Stimulated activated memory B cell treated with anti-CD40 and anti-IgM and Interleukin-4, amounts not matched to agents 10 μg/mL and 1 μg/mL and 100 μg/mL, for 72 hours (primary cell): ENCODE measurements at places on chromosomes 3 and 15.

DNA sequence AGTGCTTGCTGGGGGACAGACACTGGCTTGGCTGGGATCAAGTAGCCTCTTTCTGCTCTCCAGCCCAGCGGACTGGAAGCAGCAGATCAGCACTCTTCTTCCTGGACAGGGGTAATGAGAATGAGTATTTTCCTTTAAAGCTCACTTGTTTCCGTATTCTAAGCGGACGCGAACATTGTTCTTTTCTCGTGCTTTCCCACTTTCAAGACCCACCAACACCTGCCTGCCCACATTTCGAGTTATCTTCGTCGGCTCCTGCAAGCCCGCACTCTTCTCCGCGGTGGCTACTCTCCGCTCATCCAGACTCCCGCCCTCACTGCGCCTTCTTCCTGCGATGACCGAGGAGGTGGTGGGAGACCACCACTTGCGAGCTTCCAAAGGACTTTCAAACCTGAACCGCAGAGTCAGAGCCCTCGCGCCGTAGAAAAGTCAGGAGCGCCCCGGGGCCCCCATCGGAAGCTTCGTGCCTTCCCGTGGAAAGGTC lies 1.6 kb upstream of the PPM1L start:
- ATAC-seq: no peak

DNA sequence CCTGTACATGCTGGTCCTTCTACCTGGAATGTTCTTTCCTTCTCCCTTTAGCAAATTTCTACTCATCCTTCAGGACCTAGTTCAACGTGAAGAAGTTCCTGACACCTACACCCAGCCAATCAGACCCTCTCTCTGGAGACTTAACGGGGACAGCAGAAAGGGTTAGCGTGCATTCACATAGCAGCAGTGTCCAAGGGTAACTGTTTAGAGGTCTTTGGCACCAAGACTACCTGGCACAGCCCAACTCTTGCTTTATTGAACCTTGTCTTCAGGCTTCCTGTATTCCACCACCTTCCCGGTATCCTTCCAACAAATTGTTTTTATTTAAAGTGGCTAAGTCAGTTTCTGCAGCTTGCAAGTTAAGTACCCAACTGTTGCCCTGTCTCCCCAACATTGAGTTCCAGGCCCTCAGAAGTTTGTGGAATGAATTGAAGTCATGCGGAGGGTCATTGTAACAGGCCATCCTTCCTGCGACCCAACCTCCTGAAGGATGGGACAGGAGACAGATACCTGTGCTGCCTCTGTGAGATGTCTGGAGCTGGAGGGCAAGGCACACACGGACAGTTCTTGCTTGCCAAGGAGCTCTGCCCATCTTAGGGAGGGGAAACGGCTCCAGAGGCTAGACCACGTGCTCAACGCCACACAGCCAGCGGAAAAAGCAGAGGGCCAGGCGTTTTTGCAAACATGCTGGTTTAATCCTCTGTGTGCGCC lies 14.4 kb upstream of the WNT7A start:
- ATAC-seq: no peak

GRCh38 chr3:165434516-165434915 lies 238.3 kb upstream of the SLITRK3 start:
- no peak for ATAC-seq

- ATAC-seq: no peak
Observed at GRCh38 chr15:33737687-33738601, 230.4 kb upstream of the CHRM5 start.

DNA sequence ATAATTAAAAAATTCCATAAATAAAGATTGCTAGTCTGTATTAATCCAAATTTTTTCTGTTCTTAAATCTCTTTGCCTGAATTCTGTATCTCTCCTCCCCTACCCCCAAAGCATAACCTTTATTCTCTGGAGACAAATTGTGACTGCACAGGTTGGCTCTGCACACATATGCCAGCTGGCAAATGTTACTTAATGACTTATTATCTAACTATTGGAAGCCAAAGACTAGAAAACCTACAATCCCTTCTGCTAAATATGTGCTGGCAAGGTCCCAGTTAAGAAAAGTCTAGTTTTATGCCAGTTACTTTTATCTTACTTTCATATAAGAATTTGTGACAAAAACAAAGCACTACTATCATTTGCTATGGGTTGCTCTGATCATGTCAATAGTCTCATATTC lies 569.3 kb downstream of the MECOM start:
- no peak for ATAC-seq

DNA sequence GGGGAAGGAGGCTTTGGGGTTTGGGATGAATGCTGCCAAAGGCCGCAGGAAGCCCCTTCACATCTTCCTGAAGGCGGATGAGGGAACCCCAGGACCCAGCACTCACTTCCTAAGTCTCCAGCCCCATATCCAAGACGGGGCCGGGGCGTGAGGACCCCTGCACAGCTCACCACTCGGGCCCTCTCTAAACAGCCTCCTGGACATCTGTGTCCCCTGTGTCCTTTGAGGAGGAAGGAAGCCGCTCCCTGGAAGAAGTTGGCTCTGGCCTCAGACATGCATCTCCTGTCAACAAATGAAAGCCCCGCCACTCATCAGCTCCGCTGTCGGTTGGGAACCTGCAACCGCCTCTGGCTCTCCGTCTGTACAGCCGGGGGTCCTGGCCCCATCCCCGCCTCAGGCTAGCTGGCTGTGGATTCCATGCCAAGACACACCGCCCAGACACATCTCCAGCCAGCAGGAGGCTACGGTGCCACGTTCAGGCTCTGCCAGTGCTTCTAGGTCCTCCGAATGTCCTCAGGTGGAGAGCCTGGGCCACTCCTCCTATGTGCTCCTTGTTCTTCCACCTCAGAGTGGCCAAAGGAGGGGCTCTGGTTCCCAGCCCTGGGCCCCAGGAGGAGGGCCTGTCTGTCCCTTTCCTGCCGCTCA lies 140.0 kb upstream of the MEF2A start:
- no peak for ATAC-seq

GRCh38 chr3:54906763-54907162 lies 21.1 kb downstream of the LRTM1 start:
- no peak for ATAC-seq

GRCh38 chr3:18797378-18797777 lies 350.9 kb upstream of the KCNH8 start:
- ATAC-seq: no peak

DNA sequence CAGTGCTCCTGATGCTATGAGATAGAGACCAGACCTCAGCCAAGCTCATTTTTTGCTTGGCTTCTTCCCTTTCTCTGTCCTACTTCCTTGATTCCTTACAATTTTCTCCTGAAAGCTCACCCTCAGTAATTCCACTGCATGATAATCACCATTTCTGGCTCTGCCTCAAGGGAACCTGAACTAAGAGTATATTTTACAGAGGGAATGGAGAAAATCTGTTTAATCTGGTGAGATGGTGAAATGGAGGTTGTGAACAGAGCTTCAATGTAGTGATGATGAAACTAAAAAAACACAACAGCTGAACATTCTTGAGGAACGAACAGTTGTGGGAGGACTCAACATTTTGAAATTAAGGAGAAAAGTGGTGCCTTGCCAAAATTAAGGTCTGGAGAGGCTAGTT lies 16.3 kb downstream of the HHLA2 start:
- ATAC-seq: no peak

GRCh38 chr3:139472380-139473010 lies 3.8 kb downstream of the RBP2 start:
- ATAC-seq: no peak

- no peak for ATAC-seq
Observed at GRCh38 chr3:7346364-7346763, 485.4 kb downstream of the GRM7 start.

DNA sequence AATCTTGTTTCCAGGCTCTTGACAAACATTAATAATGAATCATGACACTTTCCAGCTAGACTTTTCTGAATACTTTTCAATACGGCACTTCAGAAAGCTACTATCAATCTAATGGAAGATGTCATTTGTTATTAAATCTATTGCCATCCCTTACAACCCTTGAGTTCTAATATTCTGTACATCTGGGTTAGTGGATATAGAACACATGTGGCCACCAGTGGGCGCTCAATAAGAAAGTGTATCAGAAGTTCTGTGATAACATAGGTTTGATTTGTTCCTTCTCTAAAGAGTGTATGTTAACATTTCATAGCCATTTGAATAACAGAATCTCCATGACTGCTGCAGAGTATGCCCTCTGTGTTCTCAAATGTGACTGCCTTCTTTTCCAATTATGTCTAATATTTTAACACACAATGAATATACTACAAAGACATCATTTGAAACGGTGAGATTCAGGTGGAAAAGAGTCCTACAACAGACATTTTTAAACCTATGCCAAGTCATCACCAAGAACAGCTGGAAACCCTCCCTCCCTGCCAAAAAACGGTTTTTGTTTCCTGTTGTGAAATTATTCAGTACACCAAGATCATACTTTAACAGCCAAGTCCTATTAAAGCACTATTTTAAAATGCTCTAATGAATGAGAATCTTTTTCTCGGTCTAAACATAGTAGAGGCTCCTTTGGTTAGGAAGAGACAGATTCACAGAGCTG lies 22.2 kb downstream of the ALDH1A2 start:
- ATAC-seq: no peak

DNA sequence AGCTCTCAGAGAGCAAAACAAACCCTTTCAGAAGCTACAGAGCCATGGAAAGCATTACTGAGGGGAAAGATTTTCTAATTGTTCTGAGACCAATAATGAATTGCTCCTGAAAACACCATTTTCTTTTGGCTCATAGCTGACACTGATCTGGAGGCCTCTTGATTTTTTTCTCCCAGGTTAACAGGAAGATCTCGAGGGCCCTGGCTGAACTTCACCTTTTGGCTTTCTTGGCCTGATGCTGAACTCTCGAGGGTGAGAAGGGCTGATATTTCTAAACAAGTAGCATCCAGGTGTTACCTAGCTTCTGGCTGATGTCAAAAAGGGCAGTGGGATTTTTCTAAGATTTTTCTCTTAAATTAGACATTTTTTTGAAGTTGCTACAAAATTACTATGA lies 19.9 kb upstream of the NFKBIZ start:
- no peak for ATAC-seq

- no peak for ATAC-seq
Observed at GRCh38 chr3:52546111-52546901, 9.9 kb downstream of the UQCC5 start.

GRCh38 chr3:59839810-59840515 lies 790.1 kb upstream of the CFAP20DC start:
- peak; percentile 96 for ATAC-seq

GRCh38 chr15:48748535-48748934 lies 62.3 kb downstream of the CEP152 start:
- ATAC-seq: no peak

GRCh38 chr3:129312021-129312639 lies 33.5 kb downstream of the HMCES start:
- no peak for ATAC-seq

DNA sequence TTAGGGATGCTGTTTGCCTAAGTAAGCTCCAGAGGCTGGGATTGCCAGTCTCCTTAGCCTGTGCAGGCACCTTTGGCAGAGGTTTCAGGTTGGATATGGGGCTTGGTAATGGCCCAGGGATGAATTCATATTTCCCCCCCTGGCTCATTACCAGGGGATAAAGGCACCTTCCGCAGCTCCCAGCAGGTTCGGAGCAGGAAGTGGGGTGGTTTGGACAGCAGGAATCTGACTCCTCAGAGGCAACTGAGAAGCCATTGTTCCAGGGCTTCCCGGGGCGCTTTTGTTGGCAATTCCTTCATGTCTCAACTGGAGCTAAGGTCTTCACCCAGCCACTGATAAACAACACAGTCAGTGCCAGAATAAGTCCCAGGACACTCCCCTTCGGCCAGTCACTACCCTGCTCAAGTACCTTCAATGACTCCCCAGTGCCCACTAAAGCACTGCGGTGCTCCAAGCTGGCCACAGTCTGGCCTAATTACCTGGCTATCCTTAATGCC lies 85.3 kb upstream of the SLC6A6 start:
- ATAC-seq: no peak

DNA sequence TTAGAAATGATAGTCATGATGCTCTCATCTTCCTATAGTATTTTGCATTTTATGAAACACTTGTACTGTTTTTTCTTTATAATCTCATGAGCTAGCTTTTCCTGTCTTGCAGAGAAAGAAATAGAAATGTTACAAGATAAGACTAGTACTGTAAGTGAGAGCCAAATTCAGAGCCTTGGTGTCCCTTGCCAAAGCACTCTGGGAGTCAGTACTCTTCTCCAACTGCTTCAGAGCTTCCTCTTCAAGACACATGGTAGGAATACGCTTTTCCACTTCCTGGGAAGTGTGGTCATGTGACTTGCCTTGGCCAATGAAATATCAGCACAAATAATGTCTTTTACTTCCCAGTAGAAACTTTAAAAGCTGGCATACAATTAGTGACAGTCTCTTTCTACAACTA lies 112.4 kb downstream of the SEMA6D start:
- ATAC-seq: no peak

- no peak for ATAC-seq
Observed at GRCh38 chr3:45546716-45547701, 47.5 kb upstream of the LIMD1 start.

DNA sequence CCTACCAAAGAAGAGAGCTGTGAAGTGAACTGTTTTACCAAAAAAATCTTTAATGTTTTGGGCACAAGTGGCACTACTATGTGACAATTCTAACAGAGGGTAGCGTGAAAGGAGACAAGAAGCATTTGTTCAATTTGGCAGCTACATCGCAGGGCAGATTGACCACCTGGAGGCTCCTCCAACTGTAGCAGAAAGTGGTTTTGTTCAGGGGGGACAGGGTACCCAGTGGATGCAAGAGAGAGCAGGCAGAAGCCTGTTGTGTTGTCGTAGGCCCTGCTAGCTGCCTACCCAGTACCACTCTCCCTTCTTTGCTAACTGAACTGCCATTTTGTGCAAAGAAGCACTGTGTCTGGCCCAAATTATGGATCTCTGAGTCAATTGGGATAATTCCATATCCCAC lies 54.8 kb upstream of the SYN2 start:
- no peak for ATAC-seq

- no peak for ATAC-seq
Observed at GRCh38 chr3:8741581-8742261, 8.1 kb downstream of the CAV3 start.

DNA sequence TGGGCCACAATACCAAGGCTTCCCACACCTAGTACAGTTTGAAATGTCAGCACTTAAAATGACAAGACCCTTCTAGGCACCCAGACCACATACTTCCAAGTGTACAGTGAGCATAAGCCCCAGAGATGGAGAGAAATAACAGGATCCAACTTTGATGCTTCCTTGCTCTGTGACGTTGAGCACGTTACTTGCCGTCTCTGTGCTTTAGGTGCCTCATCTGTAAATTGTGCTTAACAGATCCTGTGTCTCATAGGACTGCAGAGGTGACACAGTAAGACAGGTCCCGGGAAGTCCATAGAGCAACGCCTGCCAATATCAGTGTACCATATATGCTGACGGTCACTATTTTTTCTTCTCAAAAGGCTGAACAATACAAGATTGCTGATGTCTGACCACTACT lies 59.1 kb downstream of the LRIG1 start:
- no peak for ATAC-seq

DNA sequence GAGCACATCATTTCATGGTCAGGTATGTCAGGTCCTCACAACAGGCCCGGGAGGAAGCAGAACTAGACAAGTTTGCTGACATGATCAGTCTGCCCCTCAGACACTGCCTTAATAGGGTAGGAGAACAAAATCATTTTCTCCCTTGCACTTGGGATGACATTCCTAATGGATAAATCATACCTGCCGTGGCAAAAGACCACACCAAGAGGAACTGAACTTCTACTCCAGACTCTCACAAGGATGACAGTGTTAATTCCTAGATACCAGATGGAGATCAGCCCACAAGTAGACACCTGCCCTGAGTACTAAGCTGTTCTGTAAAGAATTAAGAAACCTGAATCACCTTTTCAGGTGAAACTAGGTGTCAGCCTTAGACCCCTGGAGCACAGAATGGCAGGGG lies 19.5 kb downstream of the SIAH2 start:
- no peak for ATAC-seq

GRCh38 chr3:50539356-50540286 lies 27.9 kb downstream of the C3orf18 start:
- no peak for ATAC-seq

- no peak for ATAC-seq
Observed at GRCh38 chr15:78875107-78875914, 2.6 kb downstream of the MORF4L1 start.
